ENCODE measurements at places on chromosomes 13 and 19. TPM values are rescaled to one million over a fixed set of nuclear protein-coding genes. Genes with fewer than 3 reads are reported as not detected.

DNA sequence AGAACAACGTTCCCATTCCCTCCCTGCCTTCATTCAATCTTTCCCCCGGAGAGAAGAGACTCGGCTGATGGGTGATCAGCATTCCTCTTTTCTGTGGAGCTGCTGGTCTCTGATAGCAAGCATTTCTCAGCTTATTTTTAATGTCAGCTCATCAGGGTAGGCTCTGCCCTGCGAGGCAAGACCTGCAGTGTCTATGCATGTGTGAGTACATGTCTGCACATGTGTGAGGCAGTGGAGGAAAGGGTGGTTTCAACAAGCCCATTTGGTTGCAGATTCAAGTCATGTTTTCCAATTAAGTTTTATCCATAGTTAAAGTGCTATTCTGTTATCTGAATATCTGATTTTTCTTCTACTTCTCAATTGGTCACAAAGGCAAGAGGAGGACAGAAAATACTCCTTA lies 19.5 kb downstream of the SLC10A2 start:
- DNase-seq, result no peak

DNA sequence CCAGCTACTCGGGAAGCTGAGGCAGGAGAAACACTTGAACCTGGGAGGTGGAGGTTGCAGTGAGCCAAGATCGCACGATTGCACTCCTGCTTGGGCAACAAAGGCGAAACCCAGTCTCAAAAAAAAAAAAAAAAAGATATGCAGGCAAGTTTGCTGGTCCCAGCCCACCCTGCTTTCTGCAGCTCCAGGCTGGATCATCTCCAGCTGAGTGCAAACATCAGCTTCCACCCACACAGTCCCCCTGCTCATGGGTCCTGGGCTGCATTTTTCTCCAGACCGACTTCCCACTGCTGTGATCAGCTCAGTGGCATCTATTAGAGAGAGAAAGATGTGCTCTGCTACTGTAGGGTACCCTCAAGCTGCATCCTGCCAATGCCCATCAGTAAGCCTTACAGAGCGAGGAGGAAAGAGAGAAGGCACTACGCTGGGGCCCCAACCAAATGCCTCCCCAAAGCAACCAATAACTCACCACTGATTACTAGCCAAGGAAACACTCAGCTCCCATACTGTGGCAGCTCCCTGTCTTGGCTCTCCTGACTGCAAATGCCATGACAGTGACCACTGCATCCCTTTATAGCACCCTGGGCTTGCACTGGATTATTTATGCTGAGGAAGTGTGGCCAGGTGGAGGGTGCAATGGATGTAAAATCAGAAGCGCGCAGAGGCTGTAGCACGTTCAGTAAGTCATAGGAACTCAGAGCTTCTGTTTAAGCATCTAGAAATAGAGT lies 170.9 kb upstream of the ZNF507 start:
- DNase-seq, result no peak

GRCh38 chr13:99991013-99991827 lies 9.6 kb downstream of the ZIC2 start:
- no peak for DNase-seq

Gene GSX1
- not detected for polyA plus RNA-seq

Measured in forelimb muscle (tissue), 1 donor.